Pons (tissue), 1 donor: ENCODE measurements at places on chromosomes 2 and 18.

- peak; percentile 79 for DNase-seq
Observed at GRCh38 chr2:229634601-229635370, 79.6 kb downstream of the DNER start.

- DNase-seq = no peak
Observed at GRCh38 chr2:60554074-60554645, 706 bp upstream of the BCL11A start.

DNA sequence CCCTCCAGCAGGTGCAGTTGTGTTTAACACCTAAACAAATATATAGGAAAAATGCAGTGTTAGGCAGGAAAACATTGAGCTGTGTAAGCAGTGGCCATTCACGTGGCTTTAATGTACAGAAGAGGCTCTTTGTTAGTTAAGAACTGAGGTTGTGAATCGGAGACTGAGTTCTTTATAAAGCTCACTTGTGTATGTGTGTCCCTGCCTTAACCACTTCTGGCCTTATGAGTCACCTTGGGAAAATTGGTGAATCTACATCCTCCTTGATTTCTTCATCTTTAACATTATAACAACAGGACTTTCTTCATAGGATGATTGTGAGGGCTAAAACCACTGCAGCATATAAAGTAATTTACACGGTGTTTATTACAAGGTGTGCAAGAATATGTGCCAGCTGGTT lies 188.4 kb upstream of the TPO start:
- DNase-seq = no peak

DNA sequence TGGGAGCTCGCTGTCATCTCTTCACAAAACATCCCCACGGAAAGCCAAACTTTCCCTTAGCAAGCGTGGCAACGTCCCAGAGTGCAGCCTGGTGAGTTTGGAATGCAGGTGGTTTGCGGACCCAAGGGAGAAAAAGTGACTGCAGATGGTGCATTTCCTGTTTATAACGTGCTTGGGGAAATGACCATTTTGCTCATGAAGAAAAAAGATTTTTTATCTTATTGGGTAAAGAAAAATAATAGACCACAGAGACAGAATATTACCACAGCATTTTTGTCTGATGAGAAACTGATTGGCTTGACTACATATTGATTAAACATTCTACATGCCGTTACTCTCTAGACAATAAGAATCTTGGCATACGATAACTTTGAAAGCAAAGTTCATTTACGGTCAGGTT lies 136.5 kb downstream of the COPS8 start:
- no peak for DNase-seq

DNA sequence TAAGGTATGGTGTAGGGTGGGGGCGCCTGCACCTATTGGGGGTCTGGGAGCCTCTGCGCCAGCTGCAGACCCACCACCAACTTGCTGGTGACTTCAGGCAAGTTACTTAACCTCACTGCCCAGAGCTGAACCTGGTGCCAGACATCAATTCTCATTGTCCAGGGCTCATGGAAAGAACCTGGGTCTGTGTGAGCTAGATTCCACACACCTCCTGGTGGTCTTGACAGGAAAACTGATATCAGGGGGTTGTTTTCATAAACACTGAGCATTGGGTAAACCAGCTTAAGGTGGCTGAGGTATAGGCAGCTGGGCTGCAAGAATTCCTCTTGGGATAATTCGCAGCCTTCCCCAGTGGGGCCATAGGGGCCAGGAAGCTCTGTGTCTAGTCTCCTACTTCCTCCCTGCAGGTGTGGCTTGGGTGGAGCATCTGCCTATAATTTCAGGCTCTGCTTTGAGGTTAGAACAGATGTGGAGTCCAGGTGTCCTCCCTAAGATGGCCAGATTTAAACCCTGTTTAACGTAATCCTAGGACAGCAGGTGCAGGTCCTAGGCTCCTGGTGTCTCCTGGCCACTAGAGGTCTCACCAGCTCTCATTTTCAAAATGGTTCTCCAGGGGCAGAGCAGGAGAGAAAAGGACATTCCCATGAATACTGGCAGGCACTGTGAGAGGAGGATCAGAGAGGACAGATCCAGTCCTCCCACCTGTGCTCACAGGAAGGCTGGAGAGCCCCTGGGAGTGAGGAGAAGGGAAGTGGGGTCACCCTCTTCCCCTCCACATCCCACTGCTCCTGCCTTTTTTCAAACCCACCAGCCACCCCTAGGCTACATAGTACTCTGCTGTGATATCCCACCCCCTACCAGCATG lies 100.4 kb upstream of the SMAD2 start:
- peak; percentile 61 for DNase-seq

- no peak for DNase-seq
Observed at GRCh38 chr2:197908156-197908555, 103.8 kb downstream of the PLCL1 start.

DNA sequence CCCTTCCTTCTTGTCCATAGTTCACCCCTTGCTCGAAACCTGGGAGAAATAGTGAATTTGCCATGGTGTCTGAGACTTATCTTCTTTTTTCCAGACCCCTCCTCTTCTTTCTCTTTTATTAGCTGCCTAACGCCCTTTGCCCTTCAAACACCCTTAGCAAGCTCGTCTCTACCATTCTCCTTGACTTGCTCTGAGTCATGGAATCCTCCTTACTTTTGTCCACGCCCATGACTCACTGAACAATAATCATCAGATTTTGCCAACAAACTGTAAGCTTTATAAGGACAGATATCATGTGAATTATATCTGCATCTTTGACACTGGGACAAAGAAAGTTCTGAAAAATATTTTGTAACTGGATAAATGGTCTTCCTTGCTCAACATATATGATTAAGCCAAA lies 67.1 kb upstream of the CNTNAP5 start:
- DNase-seq = no peak

GRCh38 chr18:62085756-62086155 lies 101.1 kb downstream of the PIGN start:
- no peak for DNase-seq

DNA sequence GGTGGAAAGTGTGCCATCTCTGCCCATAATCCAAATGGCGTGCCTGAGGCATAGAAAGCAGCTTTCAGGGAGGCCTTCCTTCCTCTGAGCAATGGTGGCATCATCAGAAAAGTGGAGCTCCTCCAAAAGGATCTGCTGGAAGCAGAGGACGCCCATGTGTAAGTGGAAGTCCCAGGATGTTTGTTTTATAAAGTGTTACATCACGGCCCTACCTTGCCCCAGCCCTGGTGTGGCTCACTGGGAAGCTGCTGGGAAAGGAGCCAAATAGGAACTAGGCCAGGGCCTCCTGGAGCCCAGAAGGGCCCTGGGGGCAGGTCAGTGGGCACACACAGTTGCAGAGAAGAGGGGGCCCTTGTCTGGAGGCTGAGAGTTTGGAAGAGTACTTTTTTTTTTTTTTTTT lies 4.2 kb upstream of the ODC1 start:
- DNase-seq = no peak

GRCh38 chr2:159775021-159775420 lies 23.0 kb downstream of the CD302 start:
- DNase-seq = no peak

GRCh38 chr18:9867071-9867594 lies 18.6 kb upstream of the TXNDC2 start:
- DNase-seq = no peak

- DNase-seq = no peak
Observed at GRCh38 chr2:31535768-31536167, 45.0 kb downstream of the SRD5A2 start.

- DNase-seq = no peak
Observed at GRCh38 chr2:150376553-150377335, 110.7 kb downstream of the RND3 start.

DNA sequence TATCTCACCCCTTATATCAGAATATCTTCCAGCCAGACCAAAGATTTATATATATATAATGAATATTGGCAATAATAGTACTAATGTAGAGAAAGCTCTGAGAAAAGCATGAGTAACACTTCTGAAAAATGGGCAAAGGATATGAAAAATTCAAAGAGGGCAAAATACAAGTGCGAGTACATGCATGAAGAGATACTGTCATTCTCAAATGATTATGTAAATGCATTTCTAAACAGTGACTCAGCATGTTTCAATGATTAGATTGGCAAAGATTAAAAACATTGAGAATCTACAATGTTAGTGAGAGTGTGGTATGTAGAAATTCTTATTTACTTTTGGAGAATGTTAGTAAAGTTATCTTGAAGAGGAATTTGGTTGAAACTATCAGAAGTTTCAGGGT lies 118.3 kb upstream of the NEDD4L start:
- DNase-seq = no peak

DNA sequence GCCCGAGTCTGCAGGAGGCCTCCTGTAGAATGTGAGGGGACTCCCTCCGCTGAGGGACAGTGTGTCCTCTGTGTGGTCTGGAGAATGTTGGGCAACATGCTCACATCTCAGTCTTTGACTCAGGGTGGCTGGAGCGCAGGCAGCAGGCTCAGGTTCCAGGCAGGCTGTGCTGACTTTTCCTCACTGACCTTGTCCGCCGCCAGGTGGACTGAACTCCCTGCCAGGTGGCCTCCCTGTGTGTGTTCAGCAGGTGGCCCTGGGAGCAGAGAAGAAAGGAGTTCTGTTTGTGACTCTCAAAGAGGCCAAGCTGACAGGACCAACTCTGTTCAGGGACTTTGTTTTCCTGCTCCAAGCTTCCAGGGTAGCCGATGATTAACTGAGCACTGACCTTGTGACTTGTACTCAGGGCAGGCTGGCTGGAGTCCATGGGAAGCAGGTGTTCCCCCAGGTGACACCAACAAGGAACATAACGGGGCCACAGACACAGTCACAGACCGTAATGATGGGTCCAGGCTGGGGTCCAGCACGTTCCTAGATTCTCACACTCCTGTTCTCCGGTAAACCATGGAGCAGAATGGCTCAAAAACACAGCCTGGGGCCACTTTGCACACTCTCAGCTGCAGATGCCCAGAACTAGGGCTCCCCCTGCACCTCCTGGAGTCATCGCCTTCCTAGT lies 439.8 kb downstream of the RNF144A start:
- no peak for DNase-seq

GRCh38 chr18:58132595-58133261 lies 88.7 kb downstream of the NEDD4L start:
- no peak for DNase-seq

GRCh38 chr2:64467096-64467843 lies 13.3 kb downstream of the LGALSL start:
- peak; percentile 64 for DNase-seq

- no peak for DNase-seq
Observed at GRCh38 chr2:5748946-5749345, 56.8 kb downstream of the SOX11 start.

GRCh38 chr2:47295981-47296635 lies 106.8 kb upstream of the MSH2 start:
- no peak for DNase-seq

DNA sequence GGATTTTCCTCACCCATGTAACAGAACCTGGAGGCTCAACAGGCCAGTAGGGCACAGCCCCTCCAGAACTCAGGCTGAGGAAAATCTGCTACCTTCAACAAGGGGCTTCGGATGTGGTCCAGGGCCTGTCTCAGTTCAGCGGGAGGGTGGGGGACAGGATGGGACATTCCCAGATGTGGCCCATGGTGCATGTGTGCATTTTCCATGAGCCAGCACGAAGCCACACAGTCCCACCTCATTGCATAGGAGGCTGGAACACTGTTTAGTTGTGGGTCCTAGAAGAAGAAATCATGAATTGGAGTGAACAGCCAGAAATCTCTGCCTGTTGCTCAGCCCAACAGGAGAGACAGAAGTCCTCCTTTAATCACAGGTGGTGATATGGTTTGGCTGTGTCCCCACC lies 469.6 kb upstream of the MYT1L start:
- no peak for DNase-seq

DNA sequence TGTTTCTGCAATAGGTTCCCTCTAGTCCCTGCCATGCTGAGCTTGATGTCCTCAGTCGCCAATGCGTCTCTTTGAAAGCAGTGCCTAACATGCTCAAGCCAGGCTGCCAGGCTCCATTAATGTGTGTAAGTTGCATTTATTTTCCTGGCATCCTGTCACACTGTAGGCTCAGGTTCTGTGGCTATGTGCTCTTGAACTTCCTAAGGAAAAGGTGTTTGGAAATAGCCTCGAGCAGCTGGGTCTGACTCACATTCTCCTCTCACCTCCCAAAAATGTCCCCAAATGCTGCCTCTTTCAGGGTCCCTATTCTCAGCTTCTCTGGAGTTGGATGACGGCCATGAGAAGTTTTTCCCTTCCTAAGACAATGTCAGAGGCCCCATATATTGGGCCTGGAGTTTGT lies 58.0 kb upstream of the SLC14A2 start:
- no peak for DNase-seq

DNA sequence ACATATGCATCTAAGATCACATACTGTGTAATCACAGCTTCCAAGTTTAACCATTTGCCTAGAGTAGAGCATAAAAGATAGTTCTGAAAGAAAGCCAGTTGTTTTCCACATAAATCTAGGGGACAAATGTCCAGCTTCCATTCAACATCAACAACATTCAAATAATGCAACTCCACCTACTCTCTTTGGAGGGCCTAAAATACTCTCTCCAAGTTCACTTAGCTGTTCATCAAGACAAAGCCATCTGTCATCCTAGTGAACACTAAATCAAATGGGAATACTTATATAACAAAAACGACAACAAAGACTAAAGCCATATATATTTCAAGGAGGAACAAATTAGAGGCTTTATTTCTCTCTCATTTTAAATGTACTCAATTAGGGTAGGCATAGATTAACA lies 221.5 kb upstream of the CDH2 start:
- DNase-seq = no peak

DNA sequence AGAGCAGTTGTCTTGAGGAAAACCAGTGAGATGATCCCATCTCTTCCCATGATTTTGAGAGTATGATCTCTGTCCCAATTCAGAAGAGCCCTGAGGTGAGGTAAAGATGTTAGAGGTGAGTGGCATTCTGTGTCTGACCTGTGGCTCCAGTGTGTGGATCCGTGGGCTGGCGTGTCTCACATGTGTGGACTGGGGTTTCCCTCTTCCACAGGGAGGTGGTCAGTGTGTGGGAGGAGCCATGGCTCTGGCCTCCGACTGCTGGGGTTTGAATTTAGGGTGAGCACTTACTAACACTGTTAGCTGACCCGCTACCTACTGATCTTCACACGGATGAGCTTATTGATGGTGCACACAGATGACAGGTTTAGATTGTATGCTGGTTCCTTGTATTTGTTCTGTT lies 31.2 kb downstream of the ASAP2 start:
- no peak for DNase-seq

- DNase-seq = no peak
Observed at GRCh38 chr18:63291278-63291677, 28.3 kb downstream of the BCL2 start.

GRCh38 chr2:11446733-11447248 lies 19.2 kb downstream of the E2F6 start:
- peak; percentile 69 for DNase-seq

- DNase-seq = peak; percentile 51
Observed at GRCh38 chr2:42755191-42755880, 8.6 kb downstream of the OXER1 start.

- DNase-seq = peak; percentile 41
Observed at GRCh38 chr2:76464310-76464709, 753.6 kb upstream of the GCFC2 start.
